ENCODE measurements at places on chromosomes 5 and 9.

DNA sequence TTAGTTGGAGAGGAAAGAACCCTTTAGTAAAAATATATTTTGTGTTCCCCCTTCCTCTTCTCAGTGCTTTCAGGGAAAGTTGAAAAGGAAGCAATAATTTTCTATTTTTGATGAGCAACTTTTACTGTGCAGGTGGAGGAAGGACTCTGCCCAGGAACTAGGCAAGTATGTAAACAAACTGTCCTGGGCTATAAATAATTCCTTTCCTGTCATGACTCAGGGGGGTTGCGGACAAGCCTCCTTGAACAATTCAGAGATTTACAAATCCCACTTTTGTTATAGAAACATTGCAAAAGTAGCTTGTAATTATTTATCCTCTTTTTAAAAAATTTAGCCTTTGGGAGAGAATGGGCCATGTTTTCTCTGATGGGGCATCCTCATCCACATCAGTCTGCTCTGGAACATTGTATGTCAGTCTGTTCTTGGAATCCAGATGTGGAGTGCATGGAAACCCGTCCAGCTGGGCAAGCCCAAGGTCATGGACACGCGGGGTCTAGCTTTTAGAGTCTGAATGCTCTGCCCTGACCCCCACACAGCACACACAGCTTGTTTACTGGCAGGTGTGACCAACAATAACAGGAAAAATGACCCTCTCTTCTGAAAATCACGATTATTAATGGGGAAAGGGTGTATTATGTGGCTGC lies 127.6 kb downstream of the GADD45G start:
- no peak for DNase-seq

DNA sequence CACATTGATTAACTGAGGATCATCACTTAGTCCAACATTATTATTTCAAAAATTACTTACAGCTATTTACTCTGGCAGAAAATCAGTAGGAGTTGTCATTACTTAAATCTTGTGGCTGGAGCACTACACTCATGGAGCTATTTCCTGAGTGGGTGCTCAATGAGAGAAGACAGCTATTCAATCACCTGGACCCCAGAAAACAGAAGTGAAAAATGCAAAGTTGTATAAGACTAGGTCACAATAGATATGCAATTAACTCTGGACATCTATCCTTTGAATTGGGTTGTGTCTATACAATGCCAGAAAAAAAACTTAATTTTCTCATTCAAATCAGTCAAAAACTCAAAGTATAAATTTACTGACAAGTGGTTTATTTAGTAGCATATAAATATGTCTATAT lies 340.9 kb downstream of the EFNA5 start:
- DNase-seq: no peak

GRCh38 chr9:123590499-123590898 lies 234.5 kb downstream of the CRB2 start:
- no peak for DNase-seq

DNA sequence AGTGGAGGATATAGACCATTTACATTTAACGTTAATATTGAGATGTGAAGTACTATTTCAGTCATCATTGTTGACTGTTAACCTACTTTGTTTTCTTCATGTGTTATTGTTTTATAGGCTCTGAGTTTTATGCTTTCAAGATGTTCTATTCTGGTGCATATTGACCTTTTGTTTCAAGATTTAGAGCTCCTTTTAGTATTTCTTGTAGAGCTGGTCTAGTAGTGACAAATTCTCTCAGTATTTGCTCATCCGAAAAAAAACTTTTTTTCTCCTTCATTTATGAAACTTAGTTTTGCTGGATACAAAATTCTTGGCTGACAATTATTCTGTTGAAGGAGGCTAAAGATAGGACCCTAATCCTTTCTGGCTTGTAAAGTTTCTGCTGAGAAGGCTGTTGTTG lies 91.3 kb downstream of the INVS start:
- DNase-seq: no peak

- no peak for DNase-seq
Observed at GRCh38 chr5:56900858-56901578, 8.4 kb upstream of the SETD9 start.

- DNase-seq: no peak
Observed at GRCh38 chr9:71685394-71685793, 82.9 kb downstream of the CEMIP2 start.

GRCh38 chr9:113876993-113877368 lies 872 bp downstream of the ZNF618 start:
- DNase-seq: no peak

GRCh38 chr5:38023371-38023770 lies 183.5 kb upstream of the GDNF start:
- no peak for DNase-seq

GRCh38 chr5:69013481-69013880 lies 80.3 kb upstream of the SLC30A5 start:
- no peak for DNase-seq

- peak; percentile 26 for DNase-seq
Observed at GRCh38 chr9:97632248-97632984, 752 bp downstream of the TSTD2 start.

GRCh38 chr9:38227656-38228055 lies 158.6 kb upstream of the SHB start:
- DNase-seq: no peak

DNA sequence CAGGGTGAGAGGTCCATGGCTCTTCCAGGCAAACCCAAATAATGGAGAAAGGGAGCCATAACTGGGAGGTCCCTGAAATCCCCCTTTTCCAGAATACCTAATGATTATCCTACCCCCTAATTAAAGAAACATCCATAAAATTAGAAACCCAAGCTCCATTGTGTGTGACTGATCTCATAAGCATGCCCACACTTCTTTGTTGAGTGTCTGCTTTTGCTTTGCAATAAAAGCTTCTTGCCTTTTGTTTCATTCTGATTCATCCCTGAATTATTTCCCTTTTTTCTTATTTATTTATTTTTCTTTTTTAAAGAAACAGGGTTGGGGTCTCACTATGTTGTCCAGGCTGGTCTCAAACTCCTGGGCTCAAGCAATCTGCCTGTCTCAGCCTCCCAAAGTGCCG lies 33.1 kb downstream of the BTF3 start:
- DNase-seq: no peak

DNA sequence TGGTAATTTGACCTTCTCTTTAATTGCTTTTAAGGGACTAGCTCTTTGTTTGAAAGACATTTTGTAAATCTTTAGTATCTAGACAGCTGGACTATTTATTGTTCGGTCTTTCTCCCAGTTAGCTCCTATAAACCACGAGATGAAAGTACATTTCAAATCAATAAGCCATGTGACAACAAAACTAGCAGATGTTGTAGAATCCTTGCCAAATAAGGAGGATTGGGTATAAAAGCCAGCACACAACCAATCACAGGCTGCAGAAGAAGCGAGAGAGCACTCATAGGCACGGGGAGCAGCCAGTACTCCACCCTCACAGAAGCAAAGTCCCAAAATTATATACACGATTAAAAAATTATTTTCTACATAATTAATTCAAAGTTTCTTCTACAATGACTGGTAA lies 8.1 kb upstream of the OMD start:
- no peak for DNase-seq

DNA sequence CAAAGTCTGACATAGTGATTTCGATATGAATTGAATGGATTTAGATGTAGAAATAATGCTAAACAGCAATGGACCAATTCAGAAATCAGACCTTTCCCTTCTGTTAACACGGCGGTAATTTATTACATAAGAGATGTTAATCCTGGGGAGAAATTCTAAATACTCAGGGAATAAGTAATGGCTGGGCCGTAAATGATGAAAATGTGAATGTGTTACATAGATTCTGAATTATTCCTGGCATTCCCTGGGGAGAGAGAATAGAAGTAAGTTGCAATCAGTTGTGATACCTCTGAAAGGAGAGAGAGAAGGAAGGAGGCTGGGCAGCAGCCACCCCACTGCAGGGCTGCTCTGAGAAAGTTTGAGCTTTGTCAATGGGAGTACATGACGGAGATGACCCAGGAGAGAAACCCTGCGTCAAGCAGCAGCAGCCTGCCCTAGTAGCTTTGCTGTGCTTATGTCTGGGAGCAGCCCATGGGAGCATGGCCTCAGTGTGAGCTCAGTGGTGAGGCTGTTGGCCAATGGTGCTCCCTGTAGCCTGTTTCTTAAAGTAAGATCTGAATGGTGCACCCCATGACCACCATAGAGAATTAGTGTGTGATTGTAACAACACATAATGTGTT lies 420.1 kb downstream of the MTRR start:
- DNase-seq: no peak

GRCh38 chr5:123439709-123440108 lies 16.5 kb upstream of the CEP120 start:
- no peak for DNase-seq

DNA sequence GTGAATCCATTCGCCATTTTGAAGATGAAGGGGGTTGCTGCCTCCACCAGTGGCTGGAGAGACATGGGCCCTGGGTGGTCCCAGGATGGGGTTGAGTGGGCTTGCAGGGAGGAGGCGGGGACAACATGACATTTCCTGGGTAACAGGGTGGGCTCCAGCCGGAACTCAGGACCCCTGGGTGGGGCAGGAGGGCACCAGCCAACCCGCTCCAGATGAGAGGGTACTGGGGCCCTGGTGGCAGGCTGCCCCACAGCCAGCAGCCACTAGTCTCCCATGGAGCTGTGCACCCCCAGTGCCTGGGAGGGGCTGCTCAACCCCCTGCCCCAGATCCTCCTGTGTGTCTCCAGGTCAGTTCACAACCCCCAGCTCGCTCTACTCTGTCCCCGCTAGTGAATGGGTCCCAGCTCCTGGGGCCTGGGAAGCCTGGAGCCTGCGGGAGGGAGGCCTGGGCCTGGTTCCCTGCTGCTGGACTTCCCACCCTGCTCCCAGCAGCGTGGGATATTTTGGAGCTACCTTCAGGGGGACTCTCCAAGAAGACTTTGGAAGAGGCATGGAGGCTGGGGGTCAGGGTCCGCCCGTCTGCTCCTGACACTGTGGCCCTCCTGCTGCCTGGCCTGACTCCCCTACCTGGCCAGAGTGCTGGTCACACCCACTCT lies 55.9 kb downstream of the AHRR start:
- no peak for DNase-seq

- no peak for DNase-seq
Observed at GRCh38 chr9:137455359-137455991, 3.7 kb downstream of the NSMF start.

DNA sequence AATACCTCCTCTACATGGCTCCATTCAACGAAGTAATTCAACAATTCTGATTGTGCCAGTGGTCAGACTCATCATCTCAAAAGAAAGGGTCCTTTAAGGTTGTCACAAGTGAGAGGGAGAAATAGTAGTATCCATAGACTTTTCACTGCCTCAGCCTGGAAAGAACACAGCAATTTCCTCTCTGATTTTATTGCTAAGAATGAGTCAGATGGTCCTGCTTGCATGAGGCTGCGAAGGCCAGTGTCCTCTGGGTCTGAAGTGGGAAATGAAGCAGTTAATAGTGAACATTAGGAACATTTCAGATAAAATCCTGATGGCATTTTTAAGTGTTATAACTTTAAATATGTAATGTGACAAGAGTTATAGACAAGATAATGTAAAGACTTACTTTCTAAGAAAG lies 979.0 kb downstream of the EFNA5 start:
- no peak for DNase-seq

DNA sequence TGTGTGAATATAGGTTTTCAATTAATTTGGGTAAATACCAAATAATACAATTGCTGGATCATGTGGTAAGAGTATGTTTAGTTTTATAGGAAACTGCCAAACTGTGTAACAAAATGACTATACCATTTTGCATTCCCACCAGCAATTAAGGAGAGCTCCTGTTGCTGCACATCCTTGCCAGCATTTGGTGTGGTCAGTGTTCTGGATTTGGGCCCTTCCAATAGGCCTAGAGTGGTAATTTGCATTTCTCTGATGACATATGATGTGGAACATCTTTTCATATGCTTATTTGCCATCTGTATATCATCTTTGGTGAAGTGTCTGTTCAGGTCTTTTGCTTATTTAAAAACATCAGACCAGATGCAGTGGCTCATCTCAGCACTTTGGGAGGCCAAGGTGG lies 11.6 kb upstream of the RFK start:
- DNase-seq: no peak

- DNase-seq: no peak
Observed at GRCh38 chr9:135127718-135128670, 40.5 kb downstream of the OLFM1 start.

- DNase-seq: no peak
Observed at GRCh38 chr5:150144879-150145278, 10.8 kb downstream of the PDGFRB start.

GRCh38 chr5:119406551-119407110 lies 45.7 kb upstream of the HSD17B4 start:
- no peak for DNase-seq

GRCh38 chr5:133321833-133322420 lies 270.1 kb downstream of the HSPA4 start:
- DNase-seq: peak; percentile 69

GRCh38 chr5:165642366-165642765 lies 2136.9 kb downstream of the MAT2B start:
- DNase-seq: no peak

GRCh38 chr9:89446261-89446960 lies 51.5 kb downstream of the SEMA4D start:
- DNase-seq: no peak

DNA sequence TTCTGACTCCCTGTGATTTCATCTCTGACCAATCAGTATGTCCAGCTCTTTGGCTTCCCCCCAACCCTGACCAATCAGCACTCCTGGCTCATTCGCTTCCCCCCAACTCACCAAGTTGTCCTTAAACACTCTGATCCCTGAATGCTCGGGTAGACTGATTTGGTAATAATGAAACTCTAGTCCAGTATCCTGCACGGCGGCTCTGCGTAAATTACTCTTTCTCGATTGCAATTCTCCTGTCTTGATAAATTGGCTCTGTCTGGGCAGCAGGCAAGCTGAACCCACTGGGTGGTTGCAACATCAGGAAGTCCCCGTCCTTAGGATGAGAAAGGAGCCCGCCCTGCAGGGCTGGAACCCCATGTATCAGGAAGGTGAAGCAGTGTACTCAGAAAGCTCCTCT lies 10.4 kb downstream of the FCN2 start:
- DNase-seq: no peak
